Esophagus squamous epithelium (tissue), 5 donors: ENCODE measurements at places on chromosomes 2 and 18.

GRCh38 chr2:8402222-8402621 is 279.6 kb upstream of the ID2 start:
- peaks cover 11% of the 10 kb centered on the region for H3K4me1 ChIP-seq
- no peak overlapping the region for H3K4me3 ChIP-seq
- H3K27ac ChIP-seq, result no peak overlapping the region
- DNase-seq, result no peak

DNA sequence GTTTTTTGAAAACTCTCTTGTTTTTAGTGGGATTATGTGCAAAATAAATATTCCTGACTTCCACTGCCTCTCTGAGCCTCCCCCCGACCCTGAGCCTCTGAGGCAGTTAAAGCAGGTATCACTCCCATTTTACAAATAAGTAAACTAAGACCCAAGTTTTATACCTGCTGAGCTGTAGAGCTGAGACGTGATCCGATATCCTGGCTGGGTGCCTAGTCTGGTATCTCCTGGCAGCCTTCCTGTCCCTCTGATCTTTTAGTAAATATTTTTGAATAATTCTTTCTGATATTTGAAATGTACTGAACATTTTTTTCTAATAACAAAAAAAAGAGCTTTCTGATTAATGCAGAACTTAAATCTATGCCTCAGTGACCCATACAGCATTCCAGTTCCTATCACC is 108.3 kb upstream of the NOSTRIN start:
- no peaks in the 10 kb centered on the region for H3K36me3 ChIP-seq
- no peak overlapping the region for H3K4me3 ChIP-seq
- H3K27ac ChIP-seq, result no peak overlapping the region
- no peaks in the 10 kb centered on the region for H3K4me1 ChIP-seq
- H3K27me3 ChIP-seq, result no peaks in the 10 kb centered on the region

DNA sequence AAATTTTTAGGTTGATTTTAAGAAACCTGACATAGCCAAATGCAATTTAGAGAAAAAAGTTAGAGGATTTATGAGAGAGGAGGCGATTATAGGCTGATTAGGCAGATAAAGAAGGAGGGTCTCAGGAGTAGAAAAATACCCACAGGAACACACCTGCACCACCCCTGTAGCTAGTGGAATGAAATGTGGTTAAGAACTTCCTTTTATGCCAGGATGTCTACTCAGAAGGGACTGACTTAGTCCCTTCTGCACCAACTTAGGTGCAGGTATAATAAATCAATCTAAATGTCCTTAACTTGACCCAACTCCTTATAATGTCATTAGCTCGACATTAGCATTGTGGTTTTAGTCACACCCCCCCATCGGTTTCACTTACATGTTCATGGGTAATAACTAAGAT is 1274.5 kb upstream of the TMEFF2 start:
- no peaks in the 10 kb centered on the region for H3K36me3 ChIP-seq
- H3K27ac ChIP-seq, result no peak overlapping the region
- no peak for DNase-seq

GRCh38 chr2:164504253-164504652 is 117.0 kb downstream of the GRB14 start:
- H3K4me3 ChIP-seq, result no peak overlapping the region
- no peak overlapping the region for H3K27ac ChIP-seq
- DNase-seq, result no peak
- H3K36me3 ChIP-seq, result no peaks in the 10 kb centered on the region
- no peaks in the 10 kb centered on the region for H3K27me3 ChIP-seq

GRCh38 chr2:189109921-189110397 is 69.6 kb downstream of the COL5A2 start:
- H3K4me1 ChIP-seq, result peaks cover 2% of the 10 kb centered on the region
- no peaks in the 10 kb centered on the region for H3K36me3 ChIP-seq
- no peak overlapping the region for H3K27ac ChIP-seq
- DNase-seq, result no peak

- no peaks in the 10 kb centered on the region for H3K4me1 ChIP-seq
- no peaks in the 10 kb centered on the region for H3K36me3 ChIP-seq
- no peaks in the 10 kb centered on the region for H3K27me3 ChIP-seq
- no peak overlapping the region for H3K27ac ChIP-seq
Observed at GRCh38 chr18:80198994-80199748, 48.1 kb downstream of the PARD6G start.

GRCh38 chr2:139228276-139228675 is 448.1 kb upstream of the NXPH2 start:
- no peaks in the 10 kb centered on the region for H3K27me3 ChIP-seq
- no peak overlapping the region for H3K27ac ChIP-seq
- DNase-seq, result no peak
- no peaks in the 10 kb centered on the region for H3K4me1 ChIP-seq

- no peaks in the 10 kb centered on the region for H3K36me3 ChIP-seq
- H3K27ac ChIP-seq, result no peak overlapping the region
- H3K4me3 ChIP-seq, result no peak overlapping the region
- H3K4me1 ChIP-seq, result no peaks in the 10 kb centered on the region
- DNase-seq, result no peak
Observed at GRCh38 chr18:6666012-6666685, 63.4 kb upstream of the ARHGAP28 start.

GRCh38 chr2:159711562-159712142 is 654 bp upstream of the MARCHF7 start:
- H3K4me3 ChIP-seq, result peak overlapping the region; percentile 99
- peaks cover 25% of the 10 kb centered on the region for H3K36me3 ChIP-seq
- H3K27me3 ChIP-seq, result no peaks in the 10 kb centered on the region
- peak overlapping the region; percentile 99 for H3K27ac ChIP-seq
- H3K4me1 ChIP-seq, result peaks cover 45% of the 10 kb centered on the region
- DNase-seq, result no peak

GRCh38 chr2:69390471-69390870 is 3.4 kb upstream of the GFPT1 start:
- H3K4me1 ChIP-seq, result peaks cover 16% of the 10 kb centered on the region
- H3K27ac ChIP-seq, result no peak overlapping the region
- DNase-seq, result no peak
- no peaks in the 10 kb centered on the region for H3K27me3 ChIP-seq
- no peak overlapping the region for H3K4me3 ChIP-seq
- peaks cover 22% of the 10 kb centered on the region for H3K36me3 ChIP-seq

GRCh38 chr2:28048341-28048740 is 157.8 kb downstream of the BABAM2 start:
- no peaks in the 10 kb centered on the region for H3K27me3 ChIP-seq
- H3K4me1 ChIP-seq, result peaks cover 31% of the 10 kb centered on the region
- H3K36me3 ChIP-seq, result no peaks in the 10 kb centered on the region
- H3K4me3 ChIP-seq, result no peak overlapping the region

DNA sequence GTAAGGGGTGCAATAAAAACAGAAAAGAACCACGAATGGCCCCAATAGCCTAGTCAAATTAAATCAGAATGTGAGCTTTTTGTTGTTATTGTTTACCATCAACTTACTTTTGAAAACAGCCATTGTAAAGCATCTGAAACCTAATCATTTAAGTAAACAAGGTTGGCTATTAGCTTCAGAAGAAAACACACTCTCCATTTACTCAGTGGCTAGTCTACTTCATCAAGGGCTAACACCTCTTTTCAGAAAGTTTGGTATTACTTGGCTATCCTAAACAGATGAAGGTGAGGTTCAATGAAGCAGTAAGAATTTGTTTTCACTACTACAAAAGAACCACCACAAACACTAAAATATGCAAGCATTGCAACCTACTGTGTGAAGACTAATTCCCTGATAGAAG is 398.0 kb downstream of the CDH2 start:
- no peaks in the 10 kb centered on the region for H3K4me1 ChIP-seq
- H3K27me3 ChIP-seq, result no peaks in the 10 kb centered on the region
- H3K4me3 ChIP-seq, result no peak overlapping the region
- H3K27ac ChIP-seq, result no peak overlapping the region
- no peaks in the 10 kb centered on the region for H3K36me3 ChIP-seq

DNA sequence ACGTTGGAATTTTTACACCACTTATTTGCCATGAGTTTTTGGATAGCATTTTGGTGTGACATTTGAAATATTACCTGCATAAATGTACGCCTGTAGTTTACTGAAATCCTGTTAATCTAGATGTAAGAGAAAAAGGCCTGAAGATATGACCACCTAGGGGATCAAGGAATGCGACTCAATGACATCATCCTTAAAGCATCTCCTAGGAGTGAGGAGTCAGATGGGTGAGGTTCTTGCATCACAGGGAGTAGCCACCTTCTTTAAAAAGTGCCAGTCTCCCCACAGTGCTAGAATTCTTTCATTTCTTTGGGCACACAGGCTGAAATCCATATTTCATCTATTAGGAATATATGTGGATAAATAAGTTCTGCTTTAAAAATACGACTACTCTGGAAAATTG is 34.5 kb downstream of the ADCYAP1 start:
- no peak overlapping the region for H3K27ac ChIP-seq
- H3K27me3 ChIP-seq, result no peaks in the 10 kb centered on the region
- no peaks in the 10 kb centered on the region for H3K36me3 ChIP-seq
- H3K4me3 ChIP-seq, result no peak overlapping the region
- H3K4me1 ChIP-seq, result no peaks in the 10 kb centered on the region
- no peak for DNase-seq

DNA sequence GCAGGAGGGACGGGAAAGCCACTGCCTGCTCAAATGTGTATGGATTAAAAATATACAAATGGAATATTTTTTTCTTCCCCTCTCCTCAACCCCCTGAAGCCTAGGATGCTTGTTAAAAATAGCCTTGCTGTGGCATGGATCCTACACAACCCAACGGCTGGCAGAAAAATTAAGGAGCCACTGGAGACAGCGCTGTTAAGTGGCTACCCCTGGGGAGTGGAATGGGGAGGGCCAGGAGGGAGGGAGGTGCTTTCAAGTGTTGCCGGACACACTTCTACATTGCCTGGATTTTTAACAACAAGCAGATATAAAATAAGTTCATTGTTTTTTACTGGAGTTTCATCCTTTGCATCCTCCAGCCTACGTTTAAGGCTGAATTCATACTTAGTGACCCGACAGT is 66.6 kb downstream of the ZBTB7C start:
- H3K36me3 ChIP-seq, result no peaks in the 10 kb centered on the region
- no peak for DNase-seq
- no peak overlapping the region for H3K4me3 ChIP-seq
- H3K27ac ChIP-seq, result peak overlapping the region; percentile 35
- no peaks in the 10 kb centered on the region for H3K27me3 ChIP-seq

DNA sequence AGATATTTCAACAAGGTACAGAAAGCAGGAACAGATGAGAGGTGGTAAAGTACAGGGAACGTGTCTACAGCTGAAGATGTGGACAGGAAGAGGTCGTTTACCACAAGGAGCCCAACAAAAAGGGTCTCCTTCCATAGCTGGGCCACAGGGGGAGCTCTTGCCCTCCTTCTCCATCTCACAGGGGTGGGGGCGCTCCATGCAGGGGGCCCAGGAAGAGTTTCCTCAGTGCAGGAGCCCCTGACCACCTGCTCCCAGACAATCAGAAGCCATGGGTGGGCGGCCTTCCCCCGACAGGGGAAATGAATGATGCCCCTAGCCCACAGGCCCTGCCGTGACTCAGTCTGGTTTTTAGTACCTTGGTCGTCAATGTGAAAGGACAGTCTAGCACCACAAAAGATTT is 163.6 kb upstream of the ZNF516 start:
- no peaks in the 10 kb centered on the region for H3K36me3 ChIP-seq
- H3K27me3 ChIP-seq, result no peaks in the 10 kb centered on the region
- no peak overlapping the region for H3K4me3 ChIP-seq
- no peak overlapping the region for H3K27ac ChIP-seq

DNA sequence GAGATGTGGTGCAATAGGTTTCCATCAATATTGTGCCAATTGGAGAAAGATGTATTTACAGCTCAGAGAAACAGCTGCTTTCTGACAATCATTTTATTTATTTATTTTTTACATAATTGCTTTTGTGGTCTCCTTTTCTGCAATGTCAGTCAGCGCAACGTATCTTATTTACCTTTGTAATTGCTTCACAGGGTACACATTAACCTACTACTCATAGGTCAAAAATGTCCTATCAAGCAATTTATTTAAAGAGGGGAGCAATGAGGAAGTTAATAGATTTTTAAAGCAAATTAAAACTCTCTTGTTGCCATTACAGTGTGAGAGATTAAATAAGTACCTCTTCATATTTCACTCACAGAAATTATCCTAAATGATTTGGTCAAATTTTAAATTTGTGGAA is 291.0 kb downstream of the CALCRL start:
- H3K4me1 ChIP-seq, result no peaks in the 10 kb centered on the region
- H3K4me3 ChIP-seq, result no peak overlapping the region
- no peaks in the 10 kb centered on the region for H3K36me3 ChIP-seq

GRCh38 chr18:79447703-79448367 is 52.1 kb downstream of the NFATC1 start:
- no peaks in the 10 kb centered on the region for H3K36me3 ChIP-seq
- H3K4me3 ChIP-seq, result no peak overlapping the region
- H3K27me3 ChIP-seq, result no peaks in the 10 kb centered on the region

DNA sequence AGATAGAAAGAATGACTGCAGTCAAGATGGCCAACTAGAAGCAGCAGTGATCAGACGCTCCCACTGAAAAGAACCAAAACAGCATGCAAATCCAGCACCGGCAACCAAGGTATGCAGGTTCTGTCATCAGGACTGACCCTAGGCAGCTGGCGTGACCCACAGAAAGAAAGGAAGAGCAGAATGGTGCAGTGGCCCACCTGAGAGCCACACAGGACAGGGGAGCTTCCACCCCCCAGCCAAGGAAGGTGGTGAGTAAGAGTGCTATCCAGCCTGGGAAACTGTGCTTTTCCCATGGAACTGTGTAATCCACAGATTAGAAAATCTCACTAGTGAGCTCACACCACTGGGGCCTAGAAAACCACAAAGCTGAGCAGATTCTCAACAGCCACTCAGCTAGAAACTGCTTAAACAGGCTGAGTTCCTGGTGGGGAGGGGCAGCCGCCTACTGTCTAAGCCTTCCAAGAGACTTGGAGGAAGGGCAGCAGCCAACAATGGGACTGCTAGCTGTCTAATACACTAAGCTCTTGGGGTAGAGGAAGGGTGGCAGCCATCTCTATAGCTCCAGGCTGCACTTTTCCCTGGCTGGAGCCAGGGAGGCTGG is 127.9 kb downstream of the EVA1A start:
- no peaks in the 10 kb centered on the region for H3K36me3 ChIP-seq
- H3K27me3 ChIP-seq, result no peaks in the 10 kb centered on the region
- no peak overlapping the region for H3K4me3 ChIP-seq
- no peak overlapping the region for H3K27ac ChIP-seq
- H3K4me1 ChIP-seq, result no peaks in the 10 kb centered on the region
- no peak for DNase-seq

GRCh38 chr2:479490-480176 is 191.7 kb upstream of the ALKAL2 start:
- no peak overlapping the region for H3K4me3 ChIP-seq
- H3K36me3 ChIP-seq, result no peaks in the 10 kb centered on the region
- no peak for DNase-seq
- H3K4me1 ChIP-seq, result no peaks in the 10 kb centered on the region
- H3K27me3 ChIP-seq, result peaks cover 9% of the 10 kb centered on the region

DNA sequence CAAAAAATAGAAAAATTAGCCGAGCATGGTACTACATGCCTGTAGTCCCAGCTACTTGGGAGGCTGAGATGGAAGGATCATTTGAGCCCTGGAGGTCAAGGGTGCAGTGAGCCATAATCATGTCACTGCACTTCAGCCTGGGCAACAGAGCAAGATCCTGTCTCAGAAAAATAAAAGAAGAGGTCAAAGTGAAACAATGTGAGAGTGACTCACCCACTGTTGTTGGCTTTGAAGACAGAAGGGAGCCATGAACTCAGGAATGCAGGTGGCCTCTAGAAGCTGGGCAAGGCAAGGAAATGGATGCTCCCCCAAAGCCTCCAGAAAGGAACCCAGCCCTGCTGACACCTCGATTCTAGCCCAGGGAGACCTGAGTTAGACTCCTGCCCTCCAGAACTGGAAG is 3.7 kb upstream of the TMEM214 start:
- H3K36me3 ChIP-seq, result no peaks in the 10 kb centered on the region
- peaks cover 11% of the 10 kb centered on the region for H3K4me1 ChIP-seq
- DNase-seq, result no peak
- no peak overlapping the region for H3K4me3 ChIP-seq
